CD4-positive, alpha-beta T cell treated with Interleukin-15 for 1 hour (primary cell): ENCODE measurements at places on chromosomes 16 and 17.

GRCh38 chr17:11490171-11490755, 108.0 kb upstream of the DNAH9 start:
- no peak for DNase-seq

- DNase-seq, result no peak
Measured at GRCh38 chr16:24900230-24900629, 54.5 kb downstream of the SLC5A11 start.

- no peak for DNase-seq
Measured at GRCh38 chr16:86457501-86458148, 52.7 kb upstream of the FOXF1 start.

GRCh38 chr17:35368081-35368830, 5.2 kb downstream of the SLFN11 start:
- DNase-seq, result peak; percentile 59

- no peak for DNase-seq
Measured at GRCh38 chr16:25235991-25236390, 19.2 kb downstream of the AQP8 start.
